ENCODE measurements at places on chromosomes 6 and 20.

DNA sequence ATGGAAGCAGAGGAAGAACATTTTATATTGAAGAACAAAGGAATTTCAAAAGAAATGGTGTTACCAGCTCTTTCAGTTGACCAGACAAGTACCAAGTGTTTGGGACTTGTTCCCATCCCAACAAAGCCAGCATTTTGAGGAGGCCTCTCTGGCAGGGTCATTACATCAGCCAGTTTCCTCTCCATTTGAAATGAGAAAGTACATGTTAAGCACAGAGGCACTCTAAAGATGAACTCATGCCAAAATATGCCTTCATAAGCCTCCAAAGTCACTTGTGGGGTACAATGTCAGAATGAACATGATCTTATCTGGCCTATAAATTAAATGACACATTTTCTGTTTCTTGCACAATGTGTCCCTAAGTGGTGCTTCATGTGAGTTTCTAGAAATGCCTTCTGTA is 223.9 kb downstream of the PRL start:
- DNase-seq = peak; percentile 94

GRCh38 chr6:3911614-3912336 is 62.6 kb downstream of the FAM50B start:
- DNase-seq = no peak

DNA sequence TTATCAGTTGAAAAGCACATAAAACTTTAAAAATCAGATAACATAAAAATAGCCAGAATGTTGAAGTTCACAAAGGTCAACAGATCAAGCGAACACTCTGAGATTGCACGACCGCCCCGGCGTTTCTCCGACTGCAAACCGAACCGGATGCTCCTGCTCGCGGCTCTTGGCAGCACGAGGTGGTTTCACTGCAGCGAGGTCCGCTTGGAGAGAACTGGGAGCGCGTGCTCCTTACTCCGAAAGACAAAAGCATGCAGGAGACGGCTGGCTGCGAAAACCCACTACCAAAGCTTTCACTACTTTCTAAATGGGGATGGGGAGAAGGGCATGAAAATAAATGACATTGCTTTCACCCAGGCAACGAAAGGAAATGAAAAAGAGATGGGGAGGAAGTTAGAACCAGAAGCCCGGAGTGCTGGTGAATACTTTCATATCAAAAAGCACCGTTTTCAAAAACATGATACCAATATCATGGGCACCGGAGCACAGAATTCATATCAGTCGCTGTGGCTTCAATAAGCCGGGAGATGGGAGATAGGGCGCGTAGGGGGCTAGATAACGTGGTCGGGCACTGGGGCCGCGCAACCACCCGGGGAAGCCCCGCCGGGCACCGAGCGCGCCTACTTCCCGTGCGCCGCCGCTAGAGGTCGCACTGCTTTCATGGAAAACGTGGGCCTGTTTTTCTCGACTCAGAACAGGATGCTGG is 8.3 kb upstream of the ANKRD60 start:
- DNase-seq = peak; percentile 54

DNA sequence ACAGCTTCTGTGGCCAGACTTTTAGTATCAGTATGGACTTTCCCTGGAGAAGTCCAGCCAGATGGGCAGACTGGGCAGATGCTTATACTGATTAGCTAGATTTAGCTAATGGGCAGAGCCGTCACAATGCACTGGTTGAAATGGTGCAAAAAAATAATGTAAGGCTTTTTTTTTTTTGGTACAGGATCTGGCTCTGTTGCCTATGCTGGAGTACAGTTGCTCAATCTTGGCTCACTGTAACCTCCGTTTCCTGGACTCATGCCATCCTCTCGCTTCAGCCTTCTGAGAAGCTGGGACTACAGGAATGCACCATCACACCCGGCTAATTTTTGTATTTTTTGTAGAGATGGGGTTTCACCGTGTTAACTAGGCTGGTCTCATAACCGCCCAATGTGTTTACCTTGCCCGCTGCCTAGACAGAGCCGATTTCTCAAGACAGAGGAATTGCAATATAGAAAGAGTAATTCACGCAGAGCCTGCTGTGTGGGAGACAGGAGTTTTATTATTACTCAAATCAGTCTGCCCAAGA is 16.4 kb upstream of the KIFC1 start:
- no peak for DNase-seq

DNA sequence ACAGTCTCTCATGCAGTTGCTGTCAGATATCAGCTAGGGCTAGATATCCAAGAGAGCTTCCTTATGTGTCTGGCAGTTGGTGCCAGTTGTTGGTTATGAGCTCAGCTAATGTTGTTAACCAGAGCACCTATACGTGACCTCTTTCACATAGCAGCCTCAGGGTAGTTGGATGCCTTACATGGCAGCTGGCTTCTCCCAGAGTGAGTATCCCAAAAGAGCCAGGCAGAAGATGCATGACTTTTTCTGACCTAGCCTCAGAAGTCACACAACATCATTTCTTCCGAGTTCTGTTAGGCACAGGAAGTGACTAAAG is 175.7 kb downstream of the VEGFA start:
- no peak for DNase-seq

- no peak for DNase-seq
Measured at GRCh38 chr6:5087389-5087788, 2.2 kb downstream of the PPP1R3G start.

- no peak for DNase-seq
Measured at GRCh38 chr20:57390604-57391438, at the start of gene RBM38. Gene RBM38, plus strand, starts transcription at chr20:57391396. Its CDS starts 186 bp downstream, at chr20:57391582.

- no peak for DNase-seq
Measured at GRCh38 chr6:167541544-167541943, 216.7 kb downstream of the TTLL2 start.

DNA sequence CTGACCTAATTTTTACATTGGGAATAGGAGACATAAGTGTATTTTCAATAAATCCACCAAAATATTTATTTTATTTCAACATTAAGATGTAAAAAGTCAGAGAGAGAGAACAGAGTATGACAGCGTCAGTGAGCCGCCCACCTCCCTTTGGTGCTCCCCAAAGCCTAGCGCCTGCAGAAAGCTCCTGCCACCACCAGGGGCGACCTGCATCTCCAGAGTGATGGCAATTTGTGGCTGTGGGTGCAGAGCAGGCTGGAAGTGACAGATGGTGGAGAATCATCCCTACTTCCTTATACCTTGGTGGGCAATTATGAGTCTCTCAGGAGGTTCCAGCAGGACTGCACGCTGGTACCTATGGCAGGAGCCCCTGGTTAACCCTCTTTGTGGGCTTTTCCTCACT is 87.3 kb downstream of the PTPRT start:
- no peak for DNase-seq

GRCh38 chr6:35980991-35981645 is 43.3 kb downstream of the SLC26A8 start:
- DNase-seq = no peak

- no peak for DNase-seq
Measured at GRCh38 chr6:73665686-73666319, 12.0 kb upstream of the SLC17A5 start.

- no peak for DNase-seq
Measured at GRCh38 chr6:72206606-72207005, 320.3 kb downstream of the RIMS1 start.

GRCh38 chr6:156850353-156850752 is 73.2 kb downstream of the ARID1B start:
- DNase-seq = no peak

- no peak for DNase-seq
Measured at GRCh38 chr6:112268654-112269053, 14.3 kb upstream of the LAMA4 start.

GRCh38 chr6:134805168-134805567 is 144.7 kb downstream of the ALDH8A1 start:
- no peak for DNase-seq

DNA sequence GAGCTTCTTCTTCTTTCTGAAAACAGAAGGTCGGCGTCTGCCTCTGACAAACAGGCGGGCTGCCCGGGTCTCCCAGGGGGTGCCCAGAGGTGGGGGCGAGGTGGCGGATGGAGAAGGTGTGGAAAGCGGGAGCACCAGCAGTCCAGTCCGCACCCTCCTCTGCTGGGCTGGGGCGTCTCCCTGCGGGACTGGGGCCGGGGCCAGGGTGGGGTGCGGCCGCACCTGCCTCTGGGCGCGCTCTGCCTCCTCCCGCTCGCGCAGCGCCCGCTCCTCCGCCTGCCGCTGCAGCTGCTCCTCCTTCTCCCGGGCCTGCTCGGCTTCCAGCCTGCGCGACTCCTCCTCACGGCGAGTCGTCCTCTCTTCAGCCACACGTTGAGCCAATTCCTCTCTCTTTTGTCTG is 71.1 kb upstream of the BCLAF1 start:
- DNase-seq = no peak

GRCh38 chr20:57061051-57061900 is 205.2 kb downstream of the BMP7 start:
- peak; percentile 15 for DNase-seq

GRCh38 chr6:96923871-96924493 is 546 bp upstream of the KLHL32 start:
- DNase-seq = peak; percentile 40

DNA sequence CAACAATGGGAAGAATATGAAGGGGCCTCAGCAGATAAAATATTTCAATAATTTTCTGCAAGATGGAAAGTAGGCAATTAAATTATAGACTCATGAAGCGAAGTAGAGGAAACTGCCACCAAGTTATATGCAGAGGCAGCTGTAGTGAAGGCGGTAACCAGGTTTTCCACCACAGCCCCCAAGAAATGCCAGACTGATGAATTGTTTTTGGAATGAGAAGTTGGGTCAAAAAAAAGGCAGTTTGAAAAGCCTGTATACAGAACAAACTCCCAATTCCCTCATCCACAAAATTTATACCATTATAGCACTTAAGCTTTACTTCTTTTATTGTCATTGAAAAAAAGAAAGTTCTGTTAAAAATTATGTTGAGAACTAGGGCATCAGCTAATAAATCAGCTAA is 45.3 kb downstream of the ELOVL4 start:
- no peak for DNase-seq

GRCh38 chr6:157099912-157100593 is 223.3 kb downstream of the TMEM242 start:
- no peak for DNase-seq

GRCh38 chr20:9594284-9594875 is 80.0 kb downstream of the LAMP5 start:
- no peak for DNase-seq

DNA sequence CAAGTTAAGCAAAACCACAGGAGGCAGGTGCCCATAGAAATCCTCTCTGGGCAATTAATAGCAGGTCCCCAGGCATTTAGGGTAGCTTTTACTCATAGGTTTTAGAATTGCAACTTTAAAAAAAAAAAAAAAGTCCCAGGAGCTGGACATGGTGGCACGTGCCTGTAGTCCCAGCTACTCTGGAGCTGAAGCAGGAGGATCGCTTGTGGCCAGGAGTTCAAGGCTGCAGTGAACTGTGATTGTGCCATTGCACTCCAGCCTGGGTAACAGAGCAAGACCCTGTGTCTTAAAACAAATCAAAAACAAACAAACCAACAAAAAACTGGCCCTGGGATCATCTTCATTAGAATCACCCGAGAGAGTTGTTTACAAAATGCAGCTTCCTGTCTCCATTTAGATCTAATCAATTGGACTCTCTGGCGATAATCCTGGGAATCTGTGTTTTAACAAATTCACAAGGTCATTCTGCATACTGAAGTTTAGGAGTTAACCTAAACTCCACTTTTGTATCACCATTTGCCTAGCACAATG is 131.8 kb upstream of the AKAP12 start:
- no peak for DNase-seq

- no peak for DNase-seq
Measured at GRCh38 chr6:39834278-39834677, 42.1 kb downstream of the DAAM2 start.

GRCh38 chr20:43971267-43971666 is 56.6 kb downstream of the TOX2 start:
- no peak for DNase-seq

DNA sequence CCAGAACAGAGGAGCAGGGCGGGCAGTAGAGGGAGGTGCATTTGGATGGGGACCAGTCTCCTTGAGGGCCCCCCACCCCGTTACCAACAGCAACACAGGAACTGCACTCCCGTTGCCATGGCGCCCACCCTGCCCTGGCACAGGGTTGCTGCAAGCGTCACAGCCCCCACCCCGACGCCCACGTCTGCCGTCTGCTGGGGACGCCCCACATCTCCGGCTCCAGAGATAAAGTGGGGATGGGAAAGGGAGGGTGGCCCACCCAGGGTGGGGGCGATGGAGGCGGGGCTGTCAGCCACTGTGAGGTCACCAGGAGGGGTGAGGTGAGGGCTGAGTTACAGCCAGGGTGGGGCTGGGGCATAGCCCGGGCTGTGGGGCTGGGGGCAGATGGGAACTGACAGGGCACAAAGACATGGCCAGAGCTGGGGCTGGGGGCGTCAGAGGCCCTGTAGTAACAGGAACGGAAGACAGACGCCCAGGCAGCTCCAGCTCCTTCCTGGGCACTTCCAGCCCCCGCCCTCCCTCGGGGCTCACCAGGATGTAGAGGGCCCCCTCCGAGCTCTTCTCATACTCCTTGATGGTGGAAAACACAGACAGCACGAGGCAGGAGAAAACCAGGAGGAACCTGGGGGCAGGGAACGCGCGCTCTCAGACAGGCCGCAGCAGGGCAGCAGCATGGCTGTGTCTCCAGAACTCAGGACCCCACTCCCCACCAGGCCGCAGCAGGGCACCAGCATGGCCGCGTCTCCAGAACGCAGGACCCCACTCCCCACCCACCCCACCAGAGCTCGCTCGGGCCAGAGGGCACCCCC is 26.0 kb downstream of the KCNQ2 start:
- no peak for DNase-seq

All from DMS79 (cell line).